ENCODE measurements at places on chromosomes 12 and 14.

GRCh38 chr12:94706250-94706661 is 55.9 kb upstream of the TMCC3 start:
- DNase-seq: no peak

DNA sequence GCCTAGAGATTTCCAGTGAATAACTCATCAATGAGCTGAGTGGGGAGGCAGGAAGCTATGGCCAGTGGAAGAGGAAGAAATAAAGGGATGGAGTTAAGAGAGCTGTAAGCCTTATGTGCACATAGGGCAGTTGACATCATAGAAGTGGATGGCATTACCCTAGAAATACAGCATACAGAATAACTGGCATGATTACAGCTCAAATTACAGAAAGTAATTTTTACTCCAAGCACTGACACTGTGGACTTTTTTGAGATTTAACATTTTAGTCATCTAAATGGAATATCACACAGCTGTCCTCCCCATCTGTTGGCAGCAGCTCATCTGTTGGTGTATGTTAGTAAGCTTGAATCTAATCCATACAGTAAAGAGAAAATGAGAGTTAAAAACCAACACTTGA is 5.4 kb upstream of the IPO8 start:
- no peak for DNase-seq

GRCh38 chr12:5590316-5590715 is 158.4 kb downstream of the NTF3 start:
- no peak for DNase-seq

GRCh38 chr14:95784137-95784536 is 70.2 kb upstream of the TCL1A start:
- DNase-seq: no peak

GRCh38 chr12:93702707-93703315 is 25.6 kb downstream of the CRADD start:
- DNase-seq: no peak

GRCh38 chr12:88420457-88420856 is 159.8 kb downstream of the KITLG start:
- DNase-seq: no peak

GRCh38 chr14:43014338-43014737 is 1407.7 kb downstream of the LRFN5 start:
- DNase-seq: no peak

GRCh38 chr14:93234798-93235197 is 27.7 kb downstream of the UBR7 start:
- no peak for DNase-seq

DNA sequence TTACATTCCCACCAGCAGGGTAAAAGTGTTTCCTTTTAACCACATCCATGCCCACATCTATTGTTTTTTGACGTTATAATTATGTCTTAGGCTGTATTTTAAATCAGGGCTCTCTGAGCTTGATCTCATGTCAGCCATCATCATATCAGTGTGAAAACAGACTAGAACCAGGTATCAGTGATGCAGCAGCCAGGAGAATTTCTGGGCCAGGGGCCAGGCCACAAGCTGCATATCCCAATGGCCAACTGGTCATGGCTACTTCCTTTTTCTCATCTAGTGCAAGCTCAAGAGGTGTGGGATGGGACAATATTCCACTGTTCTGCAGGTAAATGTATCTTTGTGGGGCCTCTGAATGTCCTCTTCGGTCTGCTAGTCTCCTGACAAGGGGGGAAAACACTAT is 125.1 kb downstream of the CRADD start:
- DNase-seq: no peak

DNA sequence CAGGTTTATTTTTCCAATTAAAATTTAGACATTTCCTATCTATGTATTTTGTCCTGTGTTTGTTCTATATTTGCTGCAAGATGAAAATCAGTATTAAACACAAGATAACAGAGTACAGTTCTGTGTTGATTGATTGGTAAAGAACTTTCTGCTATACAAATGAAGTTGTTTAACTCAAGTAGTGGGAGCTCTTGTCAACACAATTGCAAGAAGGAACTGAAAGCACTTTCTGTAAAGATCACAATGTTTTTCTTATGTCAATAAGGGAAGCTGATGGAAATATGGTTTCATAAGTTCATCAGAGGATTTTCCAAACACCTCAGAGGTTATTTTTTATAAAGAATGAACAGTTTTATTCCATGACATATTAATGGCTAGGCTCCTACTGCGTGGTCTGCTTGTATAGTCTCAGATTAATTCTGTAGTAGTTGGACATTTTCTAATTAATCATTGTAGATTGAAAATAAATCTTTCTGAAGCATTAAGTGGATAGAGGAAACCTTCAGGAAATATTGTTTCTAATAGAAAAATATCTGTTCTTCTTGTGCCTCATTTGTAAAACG is 379.5 kb downstream of the LRFN5 start:
- DNase-seq: no peak

DNA sequence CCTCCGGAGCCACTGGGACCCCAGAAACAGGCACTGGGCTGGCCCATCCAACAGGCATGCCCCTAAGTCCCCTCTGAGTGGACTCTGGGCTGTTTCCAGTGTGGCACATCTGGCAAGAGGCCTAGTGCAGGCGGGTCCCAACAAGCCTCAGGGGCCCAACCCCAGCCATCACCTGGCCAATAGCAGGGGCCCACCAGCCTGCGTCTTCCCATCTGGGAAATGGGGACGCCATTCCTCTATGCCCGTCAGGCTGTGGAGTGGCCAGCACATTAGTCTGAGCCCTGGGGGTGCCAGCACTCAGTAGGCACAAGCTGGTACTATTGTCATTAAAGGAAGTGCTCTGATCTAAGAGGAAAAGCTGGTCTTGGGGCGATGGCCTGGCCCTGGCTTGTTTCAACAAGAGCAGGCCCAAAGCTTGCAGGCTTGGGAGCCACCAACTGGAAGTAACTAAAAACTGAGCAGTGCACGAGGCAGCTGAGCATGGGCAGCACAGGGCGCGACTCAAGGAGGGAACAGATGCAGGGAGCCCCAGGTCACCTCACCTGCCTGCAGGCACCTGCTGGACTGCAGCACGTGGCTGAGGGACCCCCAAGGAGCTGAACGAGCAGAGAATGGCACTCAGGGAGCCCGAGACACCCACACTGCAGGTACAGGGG is 8.4 kb downstream of the DEGS2 start:
- no peak for DNase-seq

DNA sequence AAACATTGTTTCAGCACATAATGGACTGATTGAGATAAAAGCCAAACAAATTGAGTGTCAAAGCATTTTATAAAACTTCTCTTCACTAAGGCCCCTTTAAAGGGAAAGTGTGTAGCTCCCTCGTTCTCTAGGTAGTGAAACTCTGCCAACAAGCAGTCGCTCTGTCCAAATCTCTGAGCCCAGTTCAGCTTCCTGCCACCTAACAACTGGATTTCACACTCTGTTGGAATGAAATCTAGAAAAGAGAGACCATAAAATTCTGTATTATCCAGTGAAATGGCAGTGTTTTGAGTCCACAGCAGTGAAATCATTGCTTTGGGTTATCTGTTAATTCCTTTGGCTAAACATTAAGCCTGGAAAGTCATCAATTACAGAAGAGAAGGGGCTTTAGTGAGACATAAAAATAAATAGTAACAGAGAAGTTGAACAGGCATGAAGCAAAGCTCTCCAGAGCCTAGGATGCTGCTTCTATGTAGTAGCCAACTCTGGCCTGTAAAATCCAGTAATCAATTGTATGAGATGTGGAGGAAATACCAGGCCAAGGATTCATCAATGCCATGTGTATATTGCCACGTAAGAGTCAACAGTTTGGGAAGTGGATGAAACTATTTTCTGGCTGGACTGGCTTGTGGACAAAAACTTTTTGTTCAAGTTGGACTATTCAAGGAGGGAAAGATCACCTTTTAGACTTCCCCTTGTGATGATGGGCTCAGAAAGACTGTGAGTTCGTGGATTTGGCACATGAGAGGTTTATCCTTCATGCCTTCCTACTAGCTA is 122.5 kb downstream of the WIF1 start:
- no peak for DNase-seq

All from activated gamma-delta T cell (primary cell).